ENCODE measurements at places on chromosomes 3 and 15. TPM values are rescaled to one million over a fixed set of nuclear protein-coding genes. Genes with fewer than 3 reads are reported as not detected.

SPINK8 gene
- total RNA-seq: not detected

DNA sequence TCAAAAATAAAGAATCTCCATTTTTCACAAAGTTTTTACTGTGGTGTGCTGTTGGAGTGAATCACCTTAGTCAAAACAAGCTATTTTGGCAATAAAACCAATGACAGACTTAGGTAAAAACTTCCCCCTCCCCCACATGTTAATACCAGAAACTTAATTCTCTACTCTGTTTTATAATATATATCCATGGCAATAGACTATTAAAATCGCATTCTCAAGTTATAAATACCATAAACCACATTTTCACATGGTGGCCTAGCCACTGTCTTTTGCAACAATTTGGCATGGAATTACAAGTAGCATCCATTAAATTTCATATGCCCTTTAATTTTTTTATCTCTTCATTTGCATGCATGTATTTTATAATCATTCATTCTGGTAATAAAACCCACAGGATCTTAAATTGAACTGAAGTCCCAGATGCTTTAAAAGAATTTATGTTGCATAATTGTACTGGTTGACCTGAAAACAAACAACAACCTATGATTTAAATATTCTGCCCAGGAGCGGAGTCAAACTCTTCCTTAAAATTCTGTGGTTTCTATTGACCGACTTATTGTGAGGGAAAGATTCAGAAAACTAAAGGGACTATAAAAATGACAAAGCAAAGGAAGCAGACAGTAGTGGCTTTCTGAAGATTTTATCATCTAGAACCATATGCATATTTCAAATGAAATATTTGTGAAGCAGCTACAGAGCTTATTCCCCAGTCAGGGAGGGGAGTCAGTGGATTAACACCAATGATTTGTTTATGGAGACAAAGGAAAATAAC lies 229.0 kb upstream of the TBL1XR1 start:
- no peak for DNase-seq

DNA sequence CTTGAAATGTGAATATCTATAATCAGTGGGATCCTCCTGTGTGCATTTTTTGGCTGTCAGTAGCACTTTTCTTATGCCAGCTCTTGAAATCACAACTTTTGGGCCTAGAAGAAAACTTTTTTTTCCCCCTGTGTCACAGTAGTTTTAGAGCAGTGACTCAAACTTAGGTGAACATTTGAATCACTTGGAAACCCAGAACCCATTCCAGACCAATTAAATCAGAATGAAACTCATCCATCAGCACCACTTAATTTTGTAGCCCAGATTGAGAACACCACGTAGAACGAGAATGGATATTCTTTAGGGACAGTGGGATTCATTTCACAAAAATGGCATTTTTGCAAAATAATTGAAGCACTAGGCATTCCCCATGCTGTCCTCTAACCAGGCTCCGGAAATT lies 224.8 kb upstream of the NANOGP8 start:
- DNase-seq: no peak

DNA sequence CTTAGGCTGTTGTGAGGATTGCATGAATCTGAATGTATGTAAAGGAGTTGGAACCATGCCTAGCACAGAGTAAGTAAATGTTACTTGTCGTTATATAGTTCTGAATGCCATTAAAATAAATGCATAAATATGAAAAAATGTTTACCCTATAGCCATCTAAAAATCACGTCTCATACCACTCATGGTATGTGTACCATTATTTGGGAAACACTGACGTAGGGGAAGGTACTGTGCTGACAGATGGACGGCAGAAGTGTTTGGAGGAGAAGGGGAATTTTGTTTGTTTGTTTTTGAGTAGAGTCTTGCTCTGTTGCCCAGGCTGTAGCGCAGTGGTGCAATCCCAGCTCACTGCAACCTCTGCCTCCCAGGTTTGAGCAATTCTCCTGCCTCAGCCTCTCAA lies 30.5 kb upstream of the PDZRN3 start:
- DNase-seq: no peak

DNA sequence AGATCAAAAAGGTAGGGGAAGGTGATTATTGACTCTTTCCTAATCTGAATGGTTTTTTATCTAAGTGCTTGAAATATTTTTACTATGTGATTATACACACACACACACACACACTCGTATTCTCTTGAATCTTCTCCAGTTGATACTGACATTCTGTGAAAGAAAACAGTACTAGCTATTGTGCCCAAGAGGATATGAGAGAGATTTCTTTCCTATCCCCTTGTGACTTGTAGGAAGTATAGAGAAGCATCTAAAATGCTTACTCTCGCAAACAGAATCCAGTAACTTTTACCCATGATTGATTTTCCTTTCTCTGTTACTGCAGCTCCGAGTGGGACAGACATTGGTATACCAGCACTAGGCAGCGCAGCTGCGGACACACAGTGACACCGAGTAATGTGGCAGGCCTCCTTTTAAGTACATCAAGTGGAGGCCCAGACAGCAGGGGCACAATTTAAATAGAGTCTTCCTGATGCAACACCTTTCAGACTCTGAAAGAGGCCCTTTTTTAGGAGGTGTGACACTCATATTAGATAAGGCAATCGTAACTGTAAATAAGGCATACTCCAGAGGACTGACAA lies 421.0 kb upstream of the CNTN4 start:
- no peak for DNase-seq

DNA sequence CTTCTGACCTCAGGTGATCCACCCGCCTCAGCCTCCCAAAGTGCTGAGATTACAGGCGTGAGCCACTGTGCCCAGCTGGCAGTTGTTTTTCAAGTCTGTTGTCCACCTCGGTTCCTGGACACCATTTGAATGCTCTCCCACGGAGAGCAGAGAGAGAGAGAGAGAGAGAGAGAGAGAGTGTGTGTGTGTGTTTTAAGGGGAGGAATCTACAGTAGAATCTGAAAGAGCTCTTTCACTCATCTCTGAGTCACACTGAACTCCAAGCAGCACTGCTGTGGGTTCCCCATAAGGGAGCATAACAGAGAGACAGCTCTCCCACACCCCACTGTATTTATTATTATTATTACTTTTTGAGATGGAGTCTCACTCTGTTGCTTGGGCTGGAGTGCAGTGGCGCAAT lies 156.6 kb downstream of the RPLP1 start:
- no peak for DNase-seq

DNA sequence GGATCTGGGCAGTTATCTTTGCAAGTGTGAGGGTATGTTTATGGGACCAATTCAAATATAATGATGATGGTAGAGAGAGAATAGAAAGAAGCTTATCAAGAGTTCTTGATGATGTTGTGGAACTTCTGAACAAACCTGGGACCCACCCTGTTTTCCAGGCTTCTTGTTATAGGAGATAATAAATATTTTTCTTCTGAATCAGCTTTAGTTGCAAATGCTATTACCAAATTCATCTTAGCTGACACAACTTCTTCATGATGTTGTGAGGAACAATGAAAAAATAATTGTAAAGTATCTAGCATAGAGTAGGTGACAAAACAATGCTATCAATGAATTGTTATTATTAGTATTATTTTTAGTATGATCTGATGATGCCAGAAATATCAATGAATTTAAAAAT lies 43.5 kb upstream of the PTX3 start:
- DNase-seq: no peak

TP63 gene
- total RNA-seq: 0.96 TPM

- DNase-seq: no peak
These were observed 286.4 kb downstream of the TBC1D5 start for GRCh38 chr3:17456046-17456445.
